ENCODE measurements at places on chromosomes 12 and 14.

DNA sequence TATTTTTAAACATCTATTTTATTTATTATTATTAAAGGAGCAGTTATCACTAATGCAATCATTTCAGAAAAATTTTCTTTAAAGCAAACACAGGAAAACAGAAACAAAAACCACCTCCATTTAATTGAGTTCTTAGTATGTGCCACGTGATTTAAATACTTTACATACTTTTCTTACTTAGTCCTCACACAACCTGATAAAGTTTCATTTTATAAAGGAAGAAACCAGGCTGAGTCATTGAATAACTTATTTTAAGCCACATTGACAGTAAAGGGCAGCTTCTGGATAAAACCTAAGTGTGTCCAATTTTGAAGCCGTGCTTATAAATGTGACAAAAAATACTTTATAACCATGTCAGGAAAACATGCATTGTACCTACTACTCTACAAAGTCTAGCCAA is 57.1 kb upstream of the PCED1B start:
- no peak for DNase-seq

- DNase-seq, result no peak
Observed at GRCh38 chr14:71833476-71833875, 98.8 kb upstream of the RGS6 start.

GRCh38 chr12:106584104-106585064 is 1.6 kb downstream of the RFX4 start:
- DNase-seq, result no peak

GRCh38 chr14:55249423-55249822 is 21.8 kb upstream of the FBXO34 start:
- no peak for DNase-seq
